A549 treated with CpdA at 1 μM for 4 hours (cell line): ENCODE measurements at places on chromosomes 4 and X. TPM values are rescaled to one million over a fixed set of nuclear protein-coding genes. Genes with fewer than 3 reads are reported as not detected.

TRAM1L1 gene
- 0.51 to 1.0 TPM (median 0.65 TPM) in 5 replicates for total RNA-seq

ADH1C gene
- not detected in 5 replicates for total RNA-seq

FGB gene
- total RNA-seq = 9.7 to 19.2 TPM (median 11.3 TPM) in 5 replicates

LEF1 gene
- 0.07 TPM in 1 of 5 replicates, not detected in the others for total RNA-seq

RAB40AL gene
- total RNA-seq = 0.09 to 0.26 TPM in 2 of 5 replicates, not detected in the others

ERVMER34-1 gene
- 0.42 to 0.84 TPM (median 0.54 TPM) in 5 replicates for total RNA-seq

P2RY4 gene
- total RNA-seq = 0.03 TPM in 1 of 5 replicates, not detected in the others

KCND1 gene
- total RNA-seq = 0.86 to 2.0 TPM (median 1.2 TPM) in 5 replicates

ETDB gene
- total RNA-seq = not detected in 5 replicates

SPANXA1 gene
- total RNA-seq = 0.21 to 0.27 TPM (median 0.21 TPM) in 3 of 5 replicates, not detected in the others

GPR50 gene
- 0.11 to 0.22 TPM (median 0.18 TPM) in 4 of 5 replicates, not detected in the other for total RNA-seq

NLRP2B gene
- total RNA-seq = not detected in 5 replicates

CABS1 gene
- not detected in 5 replicates for total RNA-seq

CAPN6 gene
- not detected in 5 replicates for total RNA-seq

VCX gene
- total RNA-seq = 0.22 TPM in 1 of 5 replicates, not detected in the others

COL25A1 gene
- total RNA-seq = not detected in 5 replicates

PPEF1 gene
- total RNA-seq = 0.88 to 1.7 TPM (median 1.3 TPM) in 5 replicates

ARHGEF38 gene
- not detected in 5 replicates for total RNA-seq

CFP gene
- total RNA-seq = 0.34 to 0.93 TPM (median 0.59 TPM) in 5 replicates

ATP8A1 gene
- 0.03 to 0.23 TPM (median 0.05 TPM) in 5 replicates for total RNA-seq

NUDT10 gene
- 0.28 to 0.67 TPM (median 0.38 TPM) in 5 replicates for total RNA-seq

PLAC8 gene
- total RNA-seq = 0.93 to 1.3 TPM (median 1.0 TPM) in 5 replicates

PKD2 gene
- total RNA-seq = 16.9 to 28.6 TPM (median 22.7 TPM) in 5 replicates

VEGFD gene
- total RNA-seq = 0.27 to 0.84 TPM (median 0.32 TPM) in 5 replicates

C4orf50 gene
- not detected in 5 replicates for total RNA-seq

RIPPLY1 gene
- 0.07 to 0.14 TPM in 2 of 5 replicates, not detected in the others for total RNA-seq

CT55 gene
- not detected in 5 replicates for total RNA-seq

CENPVL1 gene
- total RNA-seq = not detected in 5 replicates

DCUN1D4 gene
- total RNA-seq = 14.9 to 22.9 TPM (median 20.1 TPM) in 5 replicates

FABP2 gene
- not detected in 5 replicates for total RNA-seq

VSIG1 gene
- total RNA-seq = 0.21 to 0.47 TPM (median 0.36 TPM) in 5 replicates

SYN1 gene
- 0.08 to 0.50 TPM (median 0.30 TPM) in 5 replicates for total RNA-seq

STOX2 gene
- total RNA-seq = 2.1 to 3.5 TPM (median 2.5 TPM) in 5 replicates

PABPC1L2B gene
- not detected in 5 replicates for total RNA-seq

SLC25A5 gene
- 690 to 777 TPM (median 741 TPM) in 5 replicates for total RNA-seq

HHIP gene
- 0.30 to 1.1 TPM (median 0.47 TPM) in 5 replicates for total RNA-seq

TACR3 gene
- not detected in 5 replicates for total RNA-seq
